ENCODE measurements at places on chromosomes 3 and 15. TPM values are rescaled to one million over a fixed set of nuclear protein-coding genes. Genes with fewer than 3 reads are reported as not detected.

DNA sequence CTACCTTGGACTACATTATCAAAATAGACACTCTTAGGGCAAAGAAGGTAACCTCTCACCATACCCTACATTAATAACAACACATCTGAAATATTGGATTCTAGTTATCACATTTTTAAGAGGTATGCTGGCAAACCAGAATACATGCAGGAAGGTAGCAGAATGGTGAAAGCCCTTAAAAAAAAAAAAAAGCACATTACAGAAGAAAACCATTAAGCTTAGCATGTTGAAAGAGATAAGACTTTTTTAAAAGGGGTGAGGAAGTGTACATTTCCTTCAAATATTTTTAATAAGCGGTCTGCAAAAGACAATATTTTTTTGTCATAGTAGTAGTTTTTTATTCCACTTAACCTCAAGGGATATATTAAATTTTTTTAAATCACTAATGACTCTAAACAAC, 46.5 kb upstream of the WDR5B start:
- no peaks in the 10 kb centered on the region for H3K4me1 ChIP-seq
- H3K36me3 ChIP-seq = no peaks in the 10 kb centered on the region
- H3K27ac ChIP-seq = no peak overlapping the region
- H3K4me3 ChIP-seq = no peak overlapping the region
- no peak for DNase-seq

DNA sequence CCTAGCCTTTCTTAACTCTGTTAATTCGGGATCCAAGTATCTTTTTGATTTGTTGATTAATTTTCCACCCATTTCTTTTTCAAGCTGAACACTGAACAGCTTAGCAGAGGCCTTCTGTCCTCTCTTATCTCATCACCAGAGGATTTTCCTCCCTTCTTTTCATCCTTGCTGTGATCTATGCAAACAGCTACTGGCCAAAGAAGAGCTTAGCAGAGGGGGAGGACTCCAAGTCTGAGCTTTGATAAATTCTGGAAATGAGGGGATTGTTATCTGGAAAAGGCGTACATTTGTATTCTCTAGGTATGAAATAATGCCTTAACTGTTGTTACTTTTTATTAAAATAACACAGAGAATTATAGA, 13.4 kb downstream of the DZIP3 start:
- no peak overlapping the region for H3K27ac ChIP-seq
- peak overlapping the region; percentile 10 for H3K4me3 ChIP-seq
- peaks cover 9% of the 10 kb centered on the region for H3K4me1 ChIP-seq
- H3K36me3 ChIP-seq = no peaks in the 10 kb centered on the region
- H3K27me3 ChIP-seq = no peaks in the 10 kb centered on the region

DNA sequence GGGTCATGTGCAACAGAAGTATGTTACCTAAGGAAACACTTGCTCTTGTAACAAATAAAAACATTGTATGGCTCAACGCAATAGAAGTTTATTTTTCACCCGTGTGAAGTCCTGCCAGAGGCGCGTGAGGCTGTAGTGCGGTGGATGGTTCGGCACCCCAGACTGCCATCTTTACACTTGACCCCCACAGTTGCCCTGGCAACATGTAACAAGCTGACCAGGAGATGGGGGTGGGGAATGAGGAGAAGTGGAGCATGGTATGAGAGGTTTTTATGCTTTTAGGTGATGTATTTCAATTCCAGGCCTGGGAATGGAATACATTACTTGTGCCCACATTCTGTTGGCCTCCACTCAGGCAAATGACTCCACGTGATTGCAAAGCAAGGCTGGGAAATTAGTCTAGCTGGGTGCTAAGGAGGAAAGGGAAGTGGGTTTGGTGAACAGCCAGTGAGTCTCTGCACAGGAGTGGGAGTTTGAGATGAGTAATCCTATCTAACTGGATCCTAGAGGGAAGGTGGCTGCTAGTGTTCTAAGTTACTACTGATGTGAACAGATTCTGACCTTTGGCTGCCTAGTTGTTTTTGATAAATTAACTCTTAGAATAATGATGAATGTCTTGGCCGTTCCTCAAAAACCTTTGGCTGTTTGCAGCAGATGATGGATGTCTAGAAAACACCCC, 33.8 kb upstream of the GREM1 start:
- no peak overlapping the region for H3K4me3 ChIP-seq
- no peak for DNase-seq
- H3K4me1 ChIP-seq = peaks cover 3% of the 10 kb centered on the region
- H3K27ac ChIP-seq = no peak overlapping the region
- no peaks in the 10 kb centered on the region for H3K27me3 ChIP-seq

DNA sequence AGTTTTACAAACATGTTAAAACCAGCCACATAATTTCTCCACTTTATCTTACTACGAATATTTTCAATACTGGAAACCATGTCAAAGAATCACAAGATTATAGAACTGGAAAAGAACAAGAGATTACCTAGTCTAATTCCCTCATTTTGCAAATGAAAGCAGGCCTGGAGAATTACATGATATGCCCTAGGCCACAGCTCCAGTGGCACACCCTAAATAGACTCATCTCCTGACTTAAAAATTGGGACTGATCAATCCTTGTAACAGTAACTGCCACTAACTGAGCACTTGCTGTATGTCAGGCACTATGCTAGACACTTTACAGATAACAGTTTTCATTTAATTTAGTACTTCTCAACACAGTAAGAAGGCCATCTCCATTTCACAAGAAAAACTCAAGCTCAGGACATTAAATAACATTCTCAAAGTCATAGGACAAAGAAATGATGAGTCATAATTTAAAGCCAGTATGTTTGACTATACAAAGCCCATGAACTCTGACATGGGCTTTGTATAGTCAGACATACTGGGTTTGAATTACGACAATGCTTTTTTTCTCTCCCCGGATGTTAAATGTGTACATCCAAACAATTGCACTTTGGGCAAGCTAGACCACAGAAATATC, 9.4 kb downstream of the IGSF11 start:
- no peak overlapping the region for H3K27ac ChIP-seq
- no peak for DNase-seq
- no peaks in the 10 kb centered on the region for H3K27me3 ChIP-seq
- H3K4me3 ChIP-seq = no peak overlapping the region

GRCh38 chr3:113084777-113085176, 94.0 kb downstream of the GTPBP8 start:
- no peaks in the 10 kb centered on the region for H3K36me3 ChIP-seq
- no peak for DNase-seq
- H3K4me1 ChIP-seq = no peaks in the 10 kb centered on the region
- no peaks in the 10 kb centered on the region for H3K27me3 ChIP-seq
- H3K27ac ChIP-seq = no peak overlapping the region
- no peak overlapping the region for H3K4me3 ChIP-seq

DNA sequence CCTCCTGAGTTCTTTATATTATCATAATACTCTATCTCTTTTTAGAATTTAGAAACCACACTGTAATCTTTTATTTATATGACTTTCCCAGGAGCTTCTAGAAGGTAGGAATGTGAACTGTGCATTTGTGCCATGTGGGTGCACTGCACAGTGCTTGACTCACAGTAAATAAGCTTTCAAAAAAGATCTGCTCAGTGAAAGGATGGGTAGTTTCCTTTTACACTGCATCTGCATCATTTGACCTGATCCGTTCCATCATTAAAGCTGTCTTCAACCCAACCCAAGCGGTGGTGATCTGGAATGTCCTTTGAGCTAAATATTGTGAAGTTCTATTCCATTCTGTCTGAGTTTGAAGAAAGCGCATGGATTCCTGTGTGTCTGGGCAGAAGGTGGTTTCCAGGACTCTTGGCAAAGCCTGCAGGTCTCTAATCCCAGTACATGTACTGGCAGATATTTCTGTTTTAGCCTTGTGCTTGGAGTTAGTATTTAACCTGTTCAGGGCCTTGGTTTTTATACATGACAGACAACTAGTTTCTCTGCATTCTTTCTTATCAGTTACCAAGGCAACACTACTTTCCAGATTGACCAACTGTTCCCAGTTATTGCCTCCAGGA, 96.7 kb downstream of the DHX30 start:
- DNase-seq = no peak
- H3K4me1 ChIP-seq = 0 out of 2 replicates have a peak, but pooled peaks cover 3% of the 10 kb centered on the region
- H3K36me3 ChIP-seq = peaks cover 13% of the 10 kb centered on the region
- H3K4me3 ChIP-seq = no peak overlapping the region

- H3K4me1 ChIP-seq = no peaks in the 10 kb centered on the region
- no peaks in the 10 kb centered on the region for H3K27me3 ChIP-seq
- no peak overlapping the region for H3K4me3 ChIP-seq
- DNase-seq = no peak
- H3K36me3 ChIP-seq = no peaks in the 10 kb centered on the region
Observed at GRCh38 chr3:10370429-10370828, 49.5 kb upstream of the SEC13 start.

DNA sequence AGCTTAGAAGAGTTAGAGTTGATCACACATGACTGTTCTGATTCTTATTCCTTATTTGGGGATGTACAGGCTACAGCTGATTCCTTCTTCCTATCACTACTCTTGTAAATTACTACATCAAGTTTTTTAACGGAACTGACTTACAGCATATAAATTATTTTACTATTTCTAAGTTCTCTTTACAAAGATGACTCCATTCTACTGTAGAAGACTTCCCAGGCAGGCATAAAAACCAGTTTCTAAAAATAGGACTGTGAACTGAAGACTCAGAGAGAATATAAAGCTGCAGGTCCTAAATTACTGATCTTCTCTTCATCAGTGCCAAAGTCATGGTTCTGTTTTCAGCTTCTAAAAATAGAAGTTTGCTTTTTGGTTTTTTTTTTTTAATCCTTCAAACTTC, 38.9 kb downstream of the ANO10 start:
- H3K4me1 ChIP-seq = no peaks in the 10 kb centered on the region
- no peaks in the 10 kb centered on the region for H3K27me3 ChIP-seq
- H3K27ac ChIP-seq = no peak overlapping the region
- no peak for DNase-seq

DNA sequence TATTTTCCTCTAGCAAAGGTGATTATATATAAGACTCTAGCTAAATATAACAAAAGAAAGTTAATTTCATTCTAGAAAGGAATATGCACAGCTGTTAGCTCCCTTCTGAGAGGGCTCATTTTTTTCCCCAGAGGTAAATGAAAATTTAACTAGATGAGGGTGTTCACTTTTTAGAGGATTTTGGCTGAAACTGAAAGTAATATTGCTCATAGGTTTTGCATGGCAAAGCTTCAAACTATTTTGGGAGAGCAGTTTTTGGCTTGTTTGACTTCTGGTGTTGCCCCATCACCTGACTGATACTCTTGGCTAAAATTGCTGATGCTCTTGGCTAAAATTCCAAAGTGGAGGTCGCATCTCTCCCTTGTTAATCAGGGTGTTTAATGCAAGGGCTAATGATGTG, 311.9 kb downstream of the EDEM1 start:
- no peaks in the 10 kb centered on the region for H3K27me3 ChIP-seq
- H3K27ac ChIP-seq = no peak overlapping the region
- H3K4me1 ChIP-seq = peaks cover 15% of the 10 kb centered on the region
- DNase-seq = peak; percentile 39
- no peaks in the 10 kb centered on the region for H3K36me3 ChIP-seq
- H3K4me3 ChIP-seq = no peak overlapping the region

Gene SLITRK3
- not detected for total RNA-seq

Gene SUSD5
- 0.05 TPM for total RNA-seq

Gene INKA1
- 9.2 TPM for total RNA-seq

Gene NANOGP8
- not detected for total RNA-seq

Gene CSPG4
- 2.2 TPM for total RNA-seq

Gene DOCK3
- total RNA-seq = not detected

Gene CFAP92
- not detected for total RNA-seq

Gene TRH
- total RNA-seq = not detected

Gene LRRC3B
- not detected for total RNA-seq

Gene MOBP
- 0.08 TPM for total RNA-seq

Gene LRTM1
- not detected for total RNA-seq

Gene RBMS3
- total RNA-seq = 3.4 TPM

Gene KIF23
- total RNA-seq = 43.1 TPM

Gene SEC22C
- 35.8 TPM for total RNA-seq

Gene FANCD2OS
- total RNA-seq = not detected

All from GM12878 (cell line).